Epithelial cell of alveolus of lung (primary cell): ENCODE measurements at places on chromosomes 1 and 21. TPM values are rescaled to one million over a fixed set of nuclear protein-coding genes. Genes with fewer than 3 reads are reported as not detected.

The ILDR2 gene
- under 0.01 TPM in 1 of 2 replicates, not detected in the other for total RNA-seq

The CHI3L1 gene
- 1.8 TPM in 1 of 2 replicates, not detected in the other for total RNA-seq

The LHX8 gene
- not detected in 2 replicates for total RNA-seq

The PTPN22 gene
- 0.16 and 1.3 TPM in 2 replicates for total RNA-seq

The KLHDC7A gene
- not detected in 2 replicates for total RNA-seq

The PTPRU gene
- 28.2 and 36.2 TPM in 2 replicates for total RNA-seq

The C8A gene
- not detected in 2 replicates for total RNA-seq

The RNU1-2 gene
- under 0.01 TPM in 2 replicates for total RNA-seq

The FCER1G gene
- total RNA-seq: 0.26 and 6.1 TPM in 2 replicates

The VAV3 gene
- 0.39 TPM in 1 of 2 replicates, not detected in the other for total RNA-seq

The SHISAL2A gene
- total RNA-seq: not detected in 2 replicates

The LPAR3 gene
- 1.9 and 28.6 TPM in 2 replicates for total RNA-seq

The OR14K1 gene
- total RNA-seq: not detected in 2 replicates

The LAMC1 gene
- 295 and 300 TPM in 2 replicates for total RNA-seq

The OLFML3 gene
- 97.4 and 98.5 TPM in 2 replicates for total RNA-seq

The HRNR gene
- not detected in 2 replicates for total RNA-seq

The PBX1 gene
- 26.6 and 120 TPM in 2 replicates for total RNA-seq

The RPTN gene
- total RNA-seq: not detected in 2 replicates

The HSD3B2 gene
- not detected in 2 replicates for total RNA-seq

The LCE2B gene
- total RNA-seq: not detected in 2 replicates

The MPZ gene
- 1.4 and 2.1 TPM in 2 replicates for total RNA-seq

The MSH4 gene
- not detected in 2 replicates for total RNA-seq

The BATF3 gene
- 3.9 and 9.8 TPM in 2 replicates for total RNA-seq

The FCMR gene
- 0.39 and 0.64 TPM in 2 replicates for total RNA-seq

The ARTN gene
- under 0.01 TPM in 1 of 2 replicates, not detected in the other for total RNA-seq

The BCAS2 gene
- total RNA-seq: 34.8 and 36.3 TPM in 2 replicates

The CD160 gene
- not detected in 2 replicates for total RNA-seq

The NCAM2 gene
- total RNA-seq: 1.9 and 8.1 TPM in 2 replicates

The TGFB2 gene
- total RNA-seq: 5.0 and 27.2 TPM in 2 replicates

The CASQ2 gene
- total RNA-seq: 1.5 TPM in 1 of 2 replicates, not detected in the other

The DISP1 gene
- total RNA-seq: 4.0 and 4.9 TPM in 2 replicates

The DCST2 gene
- not detected in 2 replicates for total RNA-seq

The TMEM81 gene
- total RNA-seq: 1.3 and 3.6 TPM in 2 replicates

The LEFTY1 gene
- not detected in 2 replicates for total RNA-seq

The ANGPTL3 gene
- total RNA-seq: not detected in 2 replicates

The PRDM2 gene
- 6.5 and 21.4 TPM in 2 replicates for total RNA-seq

The PRAMEF10 gene
- not detected in 2 replicates for total RNA-seq

The PTAFR gene
- total RNA-seq: under 0.01 and 0.13 TPM in 2 replicates
